ENCODE measurements at places on chromosomes 5 and 9.

DNA sequence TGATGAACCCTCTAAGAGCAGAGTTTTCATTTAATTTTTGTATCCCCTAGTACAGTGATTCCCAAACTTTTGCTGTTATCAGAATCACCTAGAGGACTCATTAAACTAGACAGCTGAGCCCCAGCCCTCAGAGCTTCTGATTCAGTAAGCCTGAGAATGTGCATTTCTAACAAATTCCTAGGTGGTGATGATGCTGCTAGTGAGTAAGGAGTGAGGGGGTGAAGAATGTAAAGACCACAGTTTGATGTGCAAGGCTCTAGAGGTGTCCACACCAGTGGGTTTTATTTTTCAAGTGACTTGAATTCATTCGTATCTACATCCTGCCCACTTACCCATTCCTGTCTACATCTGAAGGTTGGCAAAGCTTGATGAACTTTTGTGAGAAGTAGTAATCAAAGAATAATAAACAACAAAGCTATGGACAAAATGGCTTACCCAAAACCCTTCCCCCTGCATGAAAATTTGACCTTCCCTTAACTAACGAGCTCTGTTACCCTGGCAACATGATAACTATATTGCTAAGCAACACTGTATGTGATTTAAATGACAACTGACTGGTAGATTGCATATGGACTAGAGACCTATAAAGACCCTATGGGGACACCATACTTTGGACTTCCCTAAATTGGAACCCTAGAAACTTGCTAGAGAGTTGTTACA is 35.2 kb downstream of the DTWD2 start:
- no peak for DNase-seq

GRCh38 chr5:112708103-112708622 is 29.5 kb upstream of the APC start:
- no peak for DNase-seq

GRCh38 chr5:175472378-175472777 is 6.0 kb upstream of the SFXN1 start:
- DNase-seq, result no peak

DNA sequence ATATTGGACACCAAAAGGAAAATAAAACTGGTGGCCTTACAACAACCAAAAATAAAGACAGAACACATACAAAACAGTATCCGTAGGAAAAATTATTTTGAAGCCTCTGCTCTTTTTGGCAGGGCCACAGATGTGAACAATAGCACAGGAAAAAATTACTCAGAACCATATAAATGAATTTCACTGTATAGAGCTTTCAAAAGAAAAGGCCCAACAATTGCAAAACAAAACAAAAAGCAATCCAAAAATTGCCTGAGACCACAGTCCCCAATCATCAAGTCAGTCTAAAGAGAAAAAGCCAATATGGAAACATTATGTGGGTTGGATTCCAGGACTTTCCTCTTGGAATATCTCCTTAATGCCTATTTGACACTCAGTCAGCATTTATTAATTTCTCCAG is 243.8 kb downstream of the CEMIP2 start:
- no peak for DNase-seq

- DNase-seq, result peak; percentile 56
Observed at GRCh38 chr5:14108170-14108996, 34.8 kb upstream of the TRIO start.

GRCh38 chr5:171957591-171958251 is 48.7 kb downstream of the FBXW11 start:
- peak; percentile 16 for DNase-seq

GRCh38 chr9:99221266-99221620 is 499 bp downstream of the ALG2 start:
- DNase-seq, result no peak

DNA sequence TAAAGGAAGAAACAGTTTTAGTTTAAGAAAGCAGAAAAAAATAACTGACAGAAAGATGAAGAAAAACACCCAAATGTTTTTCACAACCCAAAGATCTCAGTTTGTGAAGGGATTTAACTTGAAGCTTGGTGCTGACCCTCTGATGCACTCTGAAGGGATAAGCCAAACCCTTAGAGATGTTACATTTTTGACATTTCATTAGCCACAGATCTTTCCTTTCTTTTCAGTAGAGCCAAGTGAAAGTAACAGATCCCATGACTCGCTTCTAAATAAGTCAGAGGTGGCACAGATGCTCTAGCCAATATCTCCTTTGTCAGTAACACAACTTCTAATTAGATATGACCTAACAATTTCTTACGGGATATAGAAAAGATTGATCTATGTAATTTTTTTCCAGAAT is 394.5 kb upstream of the EDIL3 start:
- DNase-seq, result no peak

DNA sequence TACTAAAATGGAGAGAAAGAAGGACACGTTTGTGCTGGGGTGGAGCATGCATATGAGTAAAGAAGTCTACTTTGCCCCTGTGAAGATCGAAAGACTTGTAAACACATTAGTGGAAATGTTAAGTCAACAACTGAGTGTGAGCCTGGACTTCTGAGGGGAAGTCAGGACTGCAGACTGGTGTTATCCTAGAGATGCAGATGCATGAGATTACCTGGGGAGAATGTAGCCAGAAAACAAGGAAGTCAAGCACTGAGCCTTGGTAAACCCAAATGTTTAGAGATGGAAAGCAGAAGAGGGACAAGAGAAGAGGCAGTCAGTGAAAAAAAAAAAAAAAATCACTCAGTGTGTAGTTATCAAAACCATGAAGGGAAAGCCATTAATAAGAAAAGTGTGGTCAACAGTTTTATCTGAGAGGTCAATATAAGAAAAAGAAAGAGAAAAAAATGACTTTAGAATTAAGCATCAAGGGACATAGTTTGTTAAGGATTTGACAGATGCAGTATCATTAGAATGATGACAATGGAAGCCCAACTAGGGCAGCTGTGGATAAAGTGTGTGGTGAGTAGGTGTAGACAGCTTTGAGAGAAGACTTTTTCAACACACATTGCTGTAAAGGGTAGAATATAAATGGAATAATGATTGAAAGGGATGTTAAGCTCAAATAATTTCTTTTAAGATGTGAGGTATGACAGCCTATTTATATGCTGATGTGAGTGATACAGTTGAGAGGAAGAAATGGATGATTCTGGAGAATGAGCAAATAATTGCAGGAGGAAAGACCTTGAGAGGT is 22.2 kb downstream of the JAKMIP2 start:
- no peak for DNase-seq

DNA sequence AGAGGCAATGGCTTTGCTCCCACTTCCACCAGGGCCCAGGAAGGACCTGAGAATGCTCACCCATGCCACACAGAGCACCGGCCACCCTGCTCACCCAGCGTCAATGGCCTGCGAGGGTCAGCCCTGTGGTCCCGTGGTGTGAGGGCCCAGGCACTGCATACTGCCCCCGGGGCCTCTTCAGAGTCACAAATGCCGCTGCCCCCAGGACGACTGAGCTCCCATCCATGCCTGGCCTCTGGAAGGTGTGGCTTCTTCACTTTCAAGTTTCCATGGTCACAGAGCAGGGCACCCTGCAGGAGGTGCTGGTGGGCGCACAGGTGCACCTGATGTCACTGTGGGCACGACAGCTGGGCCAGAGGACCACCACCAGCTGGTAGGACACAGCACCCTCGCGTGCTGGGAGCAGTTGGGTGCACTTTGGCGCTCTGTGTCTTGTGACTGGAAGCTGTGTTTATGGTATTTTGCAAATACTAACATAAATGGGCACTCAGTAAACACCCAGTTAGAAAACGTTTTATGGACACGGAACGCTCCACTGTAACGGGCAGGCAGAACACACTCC is 12.5 kb upstream of the ZDHHC11 start:
- no peak for DNase-seq

DNA sequence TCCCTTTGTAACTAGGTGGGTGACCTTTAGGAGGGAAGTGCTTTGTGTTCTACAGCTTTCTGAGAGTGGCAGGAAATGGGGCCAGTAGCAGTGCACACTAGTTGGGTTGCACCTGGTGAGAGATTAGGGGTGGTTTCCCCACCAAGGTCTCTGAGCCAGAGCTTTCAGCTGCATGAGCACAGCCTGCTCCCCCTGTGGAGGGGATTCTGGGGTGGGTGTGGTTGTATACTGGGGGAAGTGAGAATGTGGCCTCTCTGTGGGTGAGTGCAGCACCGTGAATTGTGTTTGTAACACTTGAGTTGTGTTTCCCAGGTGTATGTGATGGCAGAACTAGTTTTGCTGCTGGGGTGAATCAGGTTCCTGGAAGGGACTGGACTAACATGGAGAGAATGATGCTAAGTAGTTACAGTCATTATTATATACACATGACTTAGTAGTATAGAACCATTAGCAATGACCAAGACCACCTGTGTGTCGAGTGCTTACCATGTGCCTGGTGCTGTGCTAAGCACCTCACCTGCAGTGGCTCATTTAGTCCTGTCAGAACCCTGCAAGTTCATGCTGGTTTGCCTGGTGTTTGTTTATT is 11.8 kb upstream of the CXXC5 start:
- peak; percentile 76 for DNase-seq

- DNase-seq, result peak; percentile 33
Observed at GRCh38 chr5:146565764-146566367, 49.9 kb upstream of the GPR151 start.

GRCh38 chr9:79660615-79661014 is 88.8 kb downstream of the TLE4 start:
- no peak for DNase-seq

GRCh38 chr5:73652391-73652790 is 26.4 kb downstream of the ARHGEF28 start:
- DNase-seq, result no peak

DNA sequence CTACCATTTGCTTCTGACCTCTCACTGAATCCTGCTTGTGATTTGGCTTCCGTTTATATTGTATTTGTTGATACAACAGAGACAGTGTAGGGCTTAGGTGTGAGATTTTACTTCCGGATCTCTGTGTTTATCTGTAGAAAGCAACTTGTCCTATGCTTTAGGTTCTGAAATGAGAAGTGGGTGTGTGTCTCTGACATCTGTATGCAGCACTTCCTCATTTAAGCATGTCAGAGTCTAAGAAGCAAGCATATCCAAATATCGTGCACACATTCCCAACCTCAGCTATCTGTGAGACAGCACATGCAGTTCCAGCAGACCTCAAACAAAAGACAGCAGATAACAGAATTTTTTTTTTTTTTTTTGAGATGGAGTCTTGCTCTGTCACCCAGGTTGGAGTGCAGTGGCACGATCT is 16.3 kb downstream of the KLF9 start:
- peak; percentile 55 for DNase-seq

DNA sequence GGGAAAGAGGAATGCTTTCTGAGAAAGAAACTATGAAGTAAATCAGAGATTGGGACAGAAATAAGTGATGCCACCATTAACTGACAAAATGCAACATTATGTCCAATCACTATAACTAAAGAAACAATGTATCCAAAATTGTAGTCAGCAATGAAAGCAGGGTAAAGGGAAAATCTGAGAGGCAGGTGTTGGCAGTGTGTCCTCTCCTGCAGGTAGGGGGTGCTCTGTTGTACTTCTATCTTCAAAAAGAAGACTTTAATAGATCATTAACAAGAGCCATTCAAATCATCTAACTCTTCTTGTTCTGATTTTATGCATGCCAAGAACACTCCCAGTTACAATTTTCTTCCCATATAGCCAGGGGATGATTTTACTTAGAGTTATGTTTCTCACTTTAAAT is 1275.7 kb downstream of the PTPRD start:
- no peak for DNase-seq

DNA sequence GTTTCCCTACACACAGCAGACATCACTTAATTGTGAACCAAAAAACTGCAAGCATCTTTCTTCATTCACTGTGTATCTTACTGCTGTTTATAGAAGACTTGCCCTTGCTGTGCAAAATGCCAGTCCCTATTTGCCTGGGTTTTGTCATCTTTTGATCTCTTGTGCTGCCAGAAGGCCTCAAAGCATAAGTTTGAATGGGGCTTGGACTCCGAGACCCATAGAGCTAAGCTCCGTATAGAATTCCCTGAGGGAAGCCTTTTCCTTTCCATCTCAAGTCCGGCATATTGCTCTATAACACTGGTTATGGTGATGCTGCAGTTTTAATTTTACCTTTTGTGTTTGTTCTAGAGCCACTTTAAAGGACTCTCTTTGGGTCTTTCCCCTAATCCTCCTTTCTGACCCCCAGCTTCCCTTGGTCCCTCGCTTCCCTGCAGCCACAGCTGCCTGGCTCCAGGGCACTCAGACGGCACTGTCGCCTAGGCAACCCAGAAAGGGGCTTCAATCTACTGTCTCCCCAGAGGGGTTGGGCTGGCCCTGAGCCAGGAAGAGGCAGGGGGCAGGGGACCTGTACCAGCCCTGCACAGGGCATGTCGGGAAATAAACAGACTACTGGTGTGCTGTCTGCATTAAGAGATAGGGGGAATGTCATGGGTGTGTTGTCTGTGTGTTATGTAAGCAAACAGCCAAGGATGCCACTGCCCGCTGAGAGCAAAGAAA is 73.4 kb upstream of the MELK start:
- no peak for DNase-seq

- no peak for DNase-seq
Observed at GRCh38 chr5:2710910-2711309, 40.6 kb downstream of the IRX2 start.

GRCh38 chr9:3884736-3885135 is 358.9 kb upstream of the RFX3 start:
- DNase-seq, result no peak

DNA sequence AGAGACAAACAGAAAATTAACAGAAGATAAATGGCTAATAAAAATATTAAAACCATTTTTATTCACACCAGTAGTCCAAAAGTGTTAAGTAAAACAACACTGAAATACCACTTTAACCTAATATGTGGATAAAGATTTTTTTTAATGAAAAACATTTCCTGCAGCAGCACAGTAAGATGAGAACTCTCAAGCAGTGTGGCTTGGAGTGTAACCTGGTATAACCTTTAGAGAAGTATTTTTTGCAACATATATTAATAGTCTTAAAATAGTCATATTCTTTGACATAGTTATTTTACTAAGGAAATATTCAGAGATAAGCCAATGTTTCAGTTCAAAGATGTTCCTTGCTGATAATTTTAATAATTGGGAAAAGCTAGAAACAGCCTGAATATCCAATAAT is 644.4 kb downstream of the PDE4D start:
- no peak for DNase-seq

DNA sequence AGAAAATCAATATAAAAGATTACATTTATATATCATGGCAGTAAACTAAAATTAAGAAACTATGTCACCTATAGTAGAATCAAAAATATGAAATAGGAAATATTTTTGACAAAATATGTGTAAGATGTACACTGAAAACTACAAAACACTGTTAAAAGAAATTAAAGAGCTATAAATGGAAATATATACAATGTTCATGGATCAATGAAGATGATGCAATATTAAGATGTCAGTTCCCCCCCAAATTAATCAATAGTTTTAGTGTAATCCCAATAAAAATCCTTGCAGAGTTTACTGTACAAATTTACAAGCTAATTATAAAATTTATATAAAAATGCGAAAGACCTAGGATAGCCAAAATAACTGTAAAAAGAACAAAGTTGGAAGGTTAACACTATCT is 173.0 kb upstream of the ADRA1B start:
- no peak for DNase-seq

- no peak for DNase-seq
Observed at GRCh38 chr5:125685771-125686170, 737.4 kb upstream of the GRAMD2B start.

Data from CD4-positive, alpha-beta T cell treated with Interleukin-1 beta for 1 hour (primary cell).